ENCODE measurements at places on chromosomes 1 and 21.

- DNase-seq = no peak
Observed at GRCh38 chr21:32096411-32096810, 182.4 kb downstream of the MIS18A start.

- DNase-seq = no peak
Observed at GRCh38 chr1:176885341-176885740, 279.2 kb downstream of the ASTN1 start.

GRCh38 chr21:16605597-16605996 lies 875.8 kb downstream of the USP25 start:
- DNase-seq = no peak

GRCh38 chr1:178934546-178934945 lies 63.7 kb upstream of the ANGPTL1 start:
- DNase-seq = no peak

- DNase-seq = no peak
Observed at GRCh38 chr1:60196026-60196425, 122.5 kb upstream of the C1orf87 start.

DNA sequence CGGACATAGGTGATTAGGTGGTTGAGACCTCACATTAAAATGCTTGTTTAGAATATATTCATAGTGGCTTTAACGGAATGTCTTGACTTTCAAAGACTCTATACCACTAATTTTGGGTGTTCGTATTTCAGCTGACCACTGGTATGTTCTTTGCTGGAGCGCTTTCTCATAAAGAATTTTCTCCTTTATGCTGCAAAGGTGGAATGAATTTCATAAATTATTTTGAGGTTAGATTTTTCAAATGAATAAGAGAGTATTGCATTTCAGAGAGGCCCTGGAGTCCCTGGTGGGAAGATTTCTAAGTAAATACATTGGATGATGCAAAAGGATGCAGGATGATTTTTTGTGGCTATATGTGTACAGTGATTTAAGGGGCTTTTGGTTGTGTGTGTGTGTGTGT lies 55.8 kb downstream of the HUNK start:
- no peak for DNase-seq
